Activated naive CD4-positive, alpha-beta T cell treated with anti-CD3 and anti-CD28 coated beads for 36 hours (primary cell): ENCODE measurements at places on chromosomes 6 and 20. TPM values are rescaled to one million over a fixed set of nuclear protein-coding genes. Genes with fewer than 3 reads are reported as not detected.

Gene OR12D1
- not detected for total RNA-seq

Gene SSTR4
- not detected for total RNA-seq

Gene PSORS1C1
- total RNA-seq = 0.29 TPM

Gene C6orf120
- total RNA-seq = 11.7 TPM

Gene GABRR1
- total RNA-seq = not detected

DNA sequence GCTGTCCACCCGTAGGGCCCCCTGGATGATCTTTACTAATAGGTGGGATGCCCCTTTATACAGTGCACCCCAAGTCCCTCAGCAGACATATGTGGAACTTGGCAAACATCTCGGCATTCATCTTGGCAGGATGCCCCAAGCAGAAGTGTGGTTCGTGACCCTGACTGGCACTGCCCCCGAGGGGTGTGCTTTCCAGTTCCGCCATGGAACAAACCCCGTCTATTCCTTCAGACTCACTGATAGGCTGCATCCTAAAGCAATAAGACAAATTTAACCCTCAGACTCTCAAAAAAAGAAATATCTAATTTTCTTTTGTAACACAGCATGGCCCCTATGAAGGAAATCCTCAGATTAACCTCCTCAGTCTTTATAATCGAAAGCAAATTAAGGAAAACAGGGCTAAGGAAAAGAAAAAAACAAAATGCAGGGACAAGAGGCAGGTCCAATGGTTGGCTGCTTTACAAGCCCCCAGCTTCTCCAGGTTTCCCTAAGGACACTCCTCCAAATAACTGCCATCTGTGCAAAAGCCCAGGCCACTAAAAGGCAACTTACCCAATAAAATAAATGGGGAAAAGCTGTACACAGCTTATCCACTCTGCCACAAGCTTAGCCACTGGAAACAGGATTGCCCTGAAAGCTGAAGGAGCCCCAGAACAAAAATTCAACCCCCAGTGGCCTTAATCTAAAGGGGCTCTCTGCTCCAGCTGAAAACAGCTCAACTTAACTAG is 30.5 kb upstream of the RIPK1 start:
- H3K4me3 ChIP-seq = no peak overlapping the region
- no peaks in the 10 kb centered on the region for H3K36me3 ChIP-seq
- no peak for DNase-seq
- H3K4me1 ChIP-seq = no peaks in the 10 kb centered on the region
- H3K27ac ChIP-seq = no peak overlapping the region
- no peaks in the 10 kb centered on the region for H3K27me3 ChIP-seq

DNA sequence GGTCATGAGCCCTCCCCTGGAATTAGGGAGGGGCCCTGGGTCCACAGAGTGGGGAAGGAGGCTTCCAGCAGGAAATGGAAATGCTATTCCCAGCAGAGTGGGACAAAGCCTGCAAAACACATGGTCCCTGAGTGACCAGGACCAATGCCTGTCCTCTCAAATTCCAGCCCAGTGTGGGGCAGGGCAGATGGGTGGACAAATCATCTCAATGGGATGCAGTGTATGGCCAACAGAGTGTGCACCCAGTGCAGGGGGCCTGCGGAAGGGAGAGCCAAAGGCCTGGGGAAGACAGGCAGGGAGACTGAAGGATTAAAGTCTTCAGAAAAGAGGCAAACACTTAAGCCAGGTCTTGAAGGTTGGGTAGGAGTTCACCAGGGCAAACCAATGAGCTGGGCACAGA is 28.7 kb upstream of the PHACTR3 start:
- DNase-seq = no peak
- H3K27ac ChIP-seq = no peak overlapping the region
- H3K4me3 ChIP-seq = no peak overlapping the region
- H3K36me3 ChIP-seq = no peaks in the 10 kb centered on the region
- H3K4me1 ChIP-seq = no peaks in the 10 kb centered on the region

- no peaks in the 10 kb centered on the region for H3K27me3 ChIP-seq
- no peaks in the 10 kb centered on the region for H3K36me3 ChIP-seq
- H3K27ac ChIP-seq = no peak overlapping the region
- H3K4me1 ChIP-seq = no peaks in the 10 kb centered on the region
- H3K4me3 ChIP-seq = no peak overlapping the region
- no peak for DNase-seq
These were observed 25.2 kb downstream of the MEI4 start for GRCh38 chr6:77678048-77678447.

DNA sequence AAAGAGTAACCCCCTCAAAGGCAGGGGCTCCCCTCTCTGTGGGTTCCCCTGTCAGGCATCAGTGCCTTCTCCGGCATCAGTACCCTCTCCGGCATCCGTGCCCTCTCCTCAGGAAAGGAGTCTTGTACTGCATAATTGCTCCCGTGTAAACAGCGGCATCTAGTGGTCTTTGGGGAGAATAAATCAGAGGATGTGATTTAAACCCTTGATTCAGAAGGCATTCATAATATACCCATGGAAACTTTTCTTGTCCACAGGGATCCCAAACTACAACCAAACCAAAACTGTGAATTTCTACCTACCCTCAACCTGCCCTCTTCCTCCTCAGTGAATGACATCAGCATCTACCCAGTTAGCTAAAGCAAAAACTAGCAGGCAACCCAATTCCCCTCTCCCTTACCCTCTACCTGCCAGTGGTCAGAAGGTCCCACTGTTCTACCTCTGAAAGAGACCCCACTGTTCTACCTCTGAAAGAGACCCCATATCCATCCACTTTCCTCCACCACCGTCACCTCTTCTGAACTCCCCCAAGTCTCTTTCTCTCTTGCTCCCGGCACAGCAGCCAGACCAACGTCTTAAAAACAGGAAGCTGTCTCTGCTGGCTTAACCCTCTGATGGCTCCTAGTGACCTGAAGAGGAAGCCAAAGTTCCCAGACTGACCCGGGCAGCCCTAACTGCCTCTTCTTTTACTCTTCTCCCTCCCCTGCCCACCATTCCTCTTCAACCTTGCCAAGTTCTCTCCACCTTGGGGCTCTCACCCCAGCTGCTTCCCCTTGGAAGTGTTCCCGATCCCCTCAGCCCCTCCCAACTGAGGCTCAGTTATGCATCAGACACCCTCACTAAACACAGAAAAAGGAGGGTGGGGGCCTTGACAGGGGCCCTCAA is 27.2 kb downstream of the UBE2V1 start:
- H3K27me3 ChIP-seq = no peaks in the 10 kb centered on the region
- H3K36me3 ChIP-seq = peaks cover 6% of the 10 kb centered on the region
- peak overlapping the region; percentile 11 for H3K27ac ChIP-seq
- DNase-seq = peak; percentile 58

- peaks cover 9% of the 10 kb centered on the region for H3K27me3 ChIP-seq
- DNase-seq = no peak
- no peaks in the 10 kb centered on the region for H3K36me3 ChIP-seq
- no peak overlapping the region for H3K4me3 ChIP-seq
These were observed 167.2 kb upstream of the KCNG1 start for GRCh38 chr20:51189814-51190782.

DNA sequence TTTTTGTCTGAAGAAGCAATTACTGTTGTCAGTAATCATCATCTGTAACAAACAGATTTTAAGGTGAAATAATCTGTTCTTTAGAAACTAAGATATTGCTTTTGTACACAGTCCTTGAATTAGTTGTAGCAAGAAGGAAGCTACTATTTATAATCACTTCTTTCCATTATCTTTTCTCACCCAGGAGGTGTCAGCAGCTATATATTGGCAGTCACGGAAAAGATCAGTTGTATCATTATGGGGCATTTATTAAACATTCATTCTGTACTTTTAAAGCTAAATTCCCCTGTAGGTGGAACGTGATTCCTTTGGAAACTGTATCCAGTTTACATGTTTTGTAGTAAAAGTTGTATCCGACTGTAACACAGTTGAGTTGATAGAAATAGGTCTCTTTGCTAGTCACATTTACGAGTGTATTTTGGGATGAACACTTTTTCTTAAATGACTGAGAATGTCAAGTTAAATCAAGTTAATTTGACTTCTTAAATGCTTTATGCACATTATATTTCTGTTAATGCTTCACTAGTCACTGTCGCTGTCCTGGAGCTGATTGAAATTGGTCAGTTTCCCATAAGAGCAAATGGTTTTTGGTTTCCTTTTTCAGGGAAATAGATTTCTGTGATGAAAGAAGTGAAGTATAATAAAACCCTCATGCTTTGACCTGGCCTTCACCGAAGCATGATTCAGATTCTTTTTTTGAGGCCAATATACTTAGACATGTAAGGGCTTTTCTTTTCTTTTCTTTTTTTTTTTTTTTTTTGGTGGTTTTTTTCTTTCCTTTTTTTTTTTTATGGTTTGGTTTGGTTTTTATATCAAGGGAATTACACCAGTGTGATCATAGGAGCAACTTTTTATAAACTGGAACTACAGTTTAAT is 5.1 kb downstream of the QKI start:
- peaks cover 42% of the 10 kb centered on the region for H3K4me1 ChIP-seq
- no peak for DNase-seq
- H3K4me3 ChIP-seq = no peak overlapping the region
- no peaks in the 10 kb centered on the region for H3K27me3 ChIP-seq

DNA sequence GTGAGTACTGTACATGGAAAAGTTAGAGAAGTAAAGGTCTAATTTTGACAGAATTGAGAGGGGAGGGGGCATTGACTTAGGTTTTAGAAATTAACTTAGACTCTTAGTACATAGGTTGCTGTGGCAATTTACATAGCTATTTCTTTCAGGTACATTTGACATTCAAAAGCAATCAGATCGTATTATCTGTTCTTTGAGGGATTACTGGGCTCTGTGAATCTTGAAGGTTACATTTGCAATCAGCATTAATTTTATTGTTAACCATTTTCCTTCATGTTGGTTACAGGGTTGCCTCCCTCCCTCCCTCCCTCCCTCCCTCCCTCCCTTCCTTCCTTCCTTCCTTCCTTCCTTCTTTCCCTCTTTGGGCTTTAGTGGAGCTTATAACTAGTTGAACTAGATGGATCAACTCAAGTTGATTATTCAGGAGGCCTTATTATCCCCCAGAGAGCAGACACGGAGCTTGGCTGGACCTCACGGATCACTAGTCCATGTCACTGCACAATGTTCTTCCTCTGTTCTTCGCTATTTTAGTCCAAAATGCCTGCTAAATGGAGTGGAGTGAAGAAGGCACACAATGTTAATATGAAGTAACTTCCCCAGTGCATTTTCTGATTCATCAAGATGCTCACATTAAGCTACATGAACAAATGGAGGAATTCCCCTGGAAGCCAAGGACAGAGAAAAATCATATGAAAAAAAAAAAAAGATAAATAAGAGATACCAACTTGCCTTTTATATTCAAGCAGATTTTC is 87.8 kb downstream of the PLCB4 start:
- DNase-seq = no peak
- no peaks in the 10 kb centered on the region for H3K27me3 ChIP-seq
- no peaks in the 10 kb centered on the region for H3K36me3 ChIP-seq
- no peaks in the 10 kb centered on the region for H3K4me1 ChIP-seq
- H3K27ac ChIP-seq = no peak overlapping the region

DNA sequence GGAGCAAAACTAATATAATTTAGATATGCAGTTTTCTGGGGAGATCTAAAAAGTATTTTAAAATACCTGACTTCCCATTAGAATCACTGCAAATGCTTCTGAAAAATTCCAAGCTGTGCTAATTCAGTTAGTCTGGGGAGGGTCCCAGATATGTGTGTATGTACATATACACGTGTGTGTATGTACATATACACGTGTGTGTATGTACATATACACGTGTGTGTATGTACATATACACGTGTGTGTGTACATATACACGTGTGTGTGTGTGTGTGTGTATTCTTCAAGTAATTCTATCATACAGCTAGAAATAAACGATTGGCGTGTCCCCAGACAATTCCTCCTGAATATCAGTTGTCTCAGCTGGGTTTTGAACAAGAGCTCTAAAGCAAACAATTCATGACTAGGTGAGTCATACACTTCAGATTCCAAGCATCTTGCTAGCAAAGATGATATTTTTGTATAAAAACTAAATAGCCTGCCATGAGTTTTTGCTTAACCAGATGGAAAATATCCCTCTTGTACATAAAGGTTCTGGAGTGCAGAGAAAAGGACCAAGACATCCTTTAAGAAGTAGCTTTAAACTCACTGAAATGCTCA is 58.2 kb downstream of the SPACA1 start:
- H3K4me1 ChIP-seq = no peaks in the 10 kb centered on the region
- no peak overlapping the region for H3K4me3 ChIP-seq
- H3K27me3 ChIP-seq = peaks cover 8% of the 10 kb centered on the region
- no peaks in the 10 kb centered on the region for H3K36me3 ChIP-seq
- DNase-seq = no peak

DNA sequence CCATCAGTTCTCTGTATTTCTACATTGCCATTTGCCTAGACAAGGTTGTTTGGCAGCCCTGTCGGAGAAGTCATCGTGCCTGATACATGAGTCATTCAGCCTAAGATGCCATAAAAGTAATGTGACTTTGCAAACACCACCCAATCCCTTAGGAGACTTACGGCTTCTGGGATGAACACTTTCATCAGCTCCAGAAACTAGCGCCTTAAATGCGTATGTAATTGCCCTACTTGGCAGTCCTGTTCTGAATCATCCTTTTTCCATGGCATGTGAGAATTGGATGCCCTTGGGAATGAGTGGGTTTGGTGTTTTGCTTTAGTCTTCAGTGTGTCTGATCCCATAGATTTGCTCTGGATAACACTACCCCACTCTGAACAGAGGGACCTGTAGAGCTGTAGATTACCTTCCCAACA is 158.5 kb downstream of the SASH1 start:
- H3K4me1 ChIP-seq = no peaks in the 10 kb centered on the region
- H3K27me3 ChIP-seq = peaks cover 3% of the 10 kb centered on the region

GRCh38 chr6:117487821-117488220 is 5.3 kb downstream of the DCBLD1 start:
- no peaks in the 10 kb centered on the region for H3K36me3 ChIP-seq
- peaks cover 16% of the 10 kb centered on the region for H3K27me3 ChIP-seq
- no peak overlapping the region for H3K4me3 ChIP-seq
- peaks cover 4% of the 10 kb centered on the region for H3K4me1 ChIP-seq
- H3K27ac ChIP-seq = no peak overlapping the region
- DNase-seq = no peak

GRCh38 chr20:50558483-50558925 is 48.3 kb downstream of the PTPN1 start:
- H3K27ac ChIP-seq = peak overlapping the region; percentile 54
- H3K4me3 ChIP-seq = no peak overlapping the region
- no peak for DNase-seq
- peaks cover 55% of the 10 kb centered on the region for H3K36me3 ChIP-seq
- no peaks in the 10 kb centered on the region for H3K27me3 ChIP-seq

DNA sequence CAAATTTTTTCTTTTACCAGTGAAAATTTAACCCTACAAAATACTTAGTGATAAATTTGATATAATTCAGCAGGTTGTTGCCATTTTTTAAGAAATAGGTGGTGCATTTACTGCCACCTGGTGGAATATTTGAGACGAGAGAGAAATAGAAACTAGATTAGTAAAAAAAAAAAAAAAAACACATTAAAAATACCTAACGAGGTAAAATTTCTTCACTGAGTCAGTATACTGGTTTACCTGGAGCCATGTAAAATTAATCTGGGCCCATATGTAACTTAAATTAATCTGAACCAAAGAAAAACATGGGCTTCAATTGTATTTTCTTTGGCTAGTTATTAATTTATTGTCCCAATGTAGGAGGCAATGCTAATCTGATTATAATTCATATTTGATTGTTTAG is 520.8 kb downstream of the EPM2A start:
- H3K36me3 ChIP-seq = no peaks in the 10 kb centered on the region
- peaks cover 7% of the 10 kb centered on the region for H3K4me1 ChIP-seq
- DNase-seq = no peak
- no peak overlapping the region for H3K27ac ChIP-seq
- no peak overlapping the region for H3K4me3 ChIP-seq

- H3K36me3 ChIP-seq = no peaks in the 10 kb centered on the region
- peak; percentile 10 for DNase-seq
- H3K27ac ChIP-seq = peak overlapping the region; percentile 47
These were observed 3.6 kb downstream of the MAP3K7 start for GRCh38 chr6:90583179-90583835.
